ENCODE measurements at places on chromosomes 2 and 18.

DNA sequence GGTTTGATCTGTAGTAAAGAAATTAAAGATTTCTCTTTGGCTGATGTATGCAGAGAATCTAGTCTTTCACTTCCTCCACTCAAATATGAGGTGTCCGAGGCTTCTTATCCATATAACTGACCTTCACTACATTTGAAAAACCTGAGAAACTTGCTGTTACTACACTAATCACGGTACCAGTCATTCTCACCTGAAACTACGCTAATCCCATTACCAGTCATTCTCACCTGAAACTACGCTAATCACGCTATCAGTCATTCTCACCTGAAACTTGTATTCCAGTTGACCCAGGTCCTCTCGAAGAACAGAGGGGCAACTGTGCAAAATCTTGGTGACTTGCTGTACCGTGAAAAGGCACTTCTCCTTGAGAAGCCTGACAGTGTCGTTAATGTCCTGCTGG, 5.1 kb downstream of the MTERF4 start:
- DNase-seq, result no peak

- DNase-seq, result no peak
Measured at GRCh38 chr2:132811148-132811915, 141.3 kb upstream of the LYPD1 start.

GRCh38 chr2:37609782-37610181, 61.7 kb downstream of the CDC42EP3 start:
- no peak for DNase-seq

DNA sequence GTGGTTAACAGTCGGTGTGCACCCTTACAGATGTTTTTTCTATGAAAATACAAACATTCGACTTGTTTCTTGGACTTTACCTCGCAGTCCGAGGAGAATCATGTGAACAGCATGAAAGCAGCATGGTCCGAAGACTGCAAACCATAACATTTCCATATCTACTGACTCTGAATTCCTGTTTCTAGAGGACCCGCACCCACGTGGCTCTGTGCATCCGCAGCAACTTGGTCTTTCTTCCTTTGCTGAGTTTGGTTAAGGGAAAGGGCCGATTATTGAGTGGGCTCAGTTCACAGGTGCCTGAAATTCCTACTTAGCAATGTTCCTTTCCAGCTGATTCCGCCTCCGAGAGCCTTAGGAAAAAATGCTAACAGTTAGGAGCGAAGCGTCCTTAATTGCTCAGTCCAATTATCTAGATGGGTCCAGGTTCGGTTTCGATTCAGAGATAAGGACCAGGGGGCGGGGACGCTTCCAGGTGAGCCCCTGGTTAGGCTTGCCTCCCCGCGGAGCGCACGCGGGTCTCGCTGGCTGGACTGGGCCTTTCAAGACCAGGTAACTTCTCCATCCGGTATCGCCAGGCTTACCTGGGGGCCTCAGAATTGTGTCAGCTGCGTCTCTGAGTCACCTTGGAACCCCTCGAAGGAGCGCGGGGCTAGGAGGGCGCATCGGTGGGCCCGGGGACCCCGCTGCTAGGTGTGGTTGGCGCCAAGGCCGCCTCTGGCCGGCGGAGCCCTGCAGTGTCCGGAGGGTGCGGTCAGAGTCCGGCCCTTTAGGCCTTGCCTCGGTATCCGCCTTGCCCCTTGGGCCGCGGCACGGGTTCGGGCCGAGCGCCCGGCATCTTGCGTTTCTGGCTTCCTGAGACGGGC, 1.1 kb upstream of the B3GNT2 start:
- DNase-seq, result no peak

- DNase-seq, result no peak
Measured at GRCh38 chr2:240579071-240579762, 7.3 kb upstream of the CAPN10 start.

DNA sequence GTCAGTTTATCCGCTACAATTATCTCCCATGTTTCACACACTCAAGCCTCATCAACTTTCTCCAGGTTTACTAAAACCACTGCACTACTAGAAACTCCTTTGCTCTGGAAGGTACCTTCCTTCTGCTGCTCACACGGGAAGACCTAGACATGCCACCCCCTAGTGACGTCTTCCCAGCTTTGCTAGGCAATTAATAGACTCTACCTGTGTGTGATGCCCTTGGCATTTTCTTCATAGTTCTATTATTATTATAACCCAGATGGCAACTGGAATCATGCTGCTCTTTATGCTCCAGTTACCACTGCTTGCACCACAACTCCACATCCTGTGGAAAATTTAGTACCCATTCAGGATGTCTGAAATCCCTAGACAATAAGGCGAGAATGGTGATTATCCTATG, 42.4 kb downstream of the CACNB4 start:
- DNase-seq, result no peak

DNA sequence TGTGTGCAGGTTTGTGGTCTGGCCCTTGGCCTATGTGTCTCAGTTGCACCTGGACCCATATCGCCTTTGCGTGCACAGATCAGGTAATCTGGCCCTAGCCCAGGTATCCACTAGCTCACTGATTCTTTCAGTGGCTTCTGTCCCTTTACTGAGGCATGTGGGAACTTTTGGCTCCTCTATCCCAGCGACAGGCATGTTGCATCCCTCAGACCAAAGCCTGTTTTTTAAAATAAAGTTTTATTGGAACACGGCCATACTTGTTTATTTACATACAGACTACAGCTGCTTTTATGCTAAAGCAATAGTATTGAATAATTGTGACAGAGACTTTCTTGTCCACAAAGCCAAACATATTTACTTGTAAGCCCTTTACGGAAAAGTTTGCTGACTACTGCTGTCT, 39.9 kb upstream of the UPP2 start:
- no peak for DNase-seq

DNA sequence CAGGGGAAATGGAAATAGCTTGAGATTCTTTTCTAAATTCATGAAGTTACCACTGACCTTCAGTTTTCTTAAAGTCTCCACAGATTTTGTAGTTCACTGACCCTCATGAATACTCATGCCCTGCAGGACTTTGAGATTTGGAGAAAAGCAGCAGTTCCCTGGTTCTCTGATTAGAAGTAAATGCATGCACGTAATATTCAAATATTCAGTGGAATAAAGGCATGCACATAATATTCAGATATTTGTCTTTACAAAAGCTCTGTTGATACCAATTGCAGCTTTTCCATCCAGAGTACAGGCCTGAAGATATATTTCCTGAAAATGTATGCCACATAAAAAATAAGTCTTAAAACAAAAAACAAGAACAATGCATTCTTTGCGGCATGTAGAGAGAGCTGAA, 219.8 kb downstream of the ADCYAP1 start:
- DNase-seq, result no peak

DNA sequence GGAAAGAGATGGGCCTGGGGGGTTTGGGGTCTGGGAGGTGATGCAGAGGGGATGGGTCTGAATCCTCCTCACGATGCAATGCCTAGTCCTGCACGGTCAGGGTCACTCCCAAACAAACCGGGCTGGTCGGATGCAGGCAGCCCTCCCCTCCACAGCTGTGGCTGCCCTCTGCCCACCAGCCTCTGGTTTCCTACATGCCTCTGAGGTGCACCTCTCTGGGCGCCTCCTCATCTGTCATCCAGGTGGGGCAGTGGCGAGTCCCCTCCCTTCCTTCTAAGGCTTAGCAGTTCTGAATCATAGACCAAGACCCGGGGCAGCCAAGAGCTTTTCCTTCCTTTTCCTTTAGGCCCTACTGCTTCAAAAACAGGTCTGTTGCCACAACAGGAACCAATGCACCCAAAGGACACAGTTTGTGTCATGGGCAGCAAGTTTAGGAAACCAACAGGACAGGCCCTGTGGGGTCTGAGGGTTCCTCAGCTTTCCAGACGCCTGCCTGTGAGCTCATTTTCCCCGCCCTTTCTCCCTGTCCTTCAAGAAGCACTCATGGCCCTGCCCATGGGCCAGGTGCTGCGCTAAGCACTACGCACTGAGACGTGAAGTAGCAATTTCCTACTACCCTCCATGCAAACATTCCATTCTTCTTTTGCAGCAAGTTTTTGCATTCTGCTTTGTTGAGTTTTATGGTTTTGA, 6.5 kb upstream of the MAL start:
- DNase-seq, result no peak

DNA sequence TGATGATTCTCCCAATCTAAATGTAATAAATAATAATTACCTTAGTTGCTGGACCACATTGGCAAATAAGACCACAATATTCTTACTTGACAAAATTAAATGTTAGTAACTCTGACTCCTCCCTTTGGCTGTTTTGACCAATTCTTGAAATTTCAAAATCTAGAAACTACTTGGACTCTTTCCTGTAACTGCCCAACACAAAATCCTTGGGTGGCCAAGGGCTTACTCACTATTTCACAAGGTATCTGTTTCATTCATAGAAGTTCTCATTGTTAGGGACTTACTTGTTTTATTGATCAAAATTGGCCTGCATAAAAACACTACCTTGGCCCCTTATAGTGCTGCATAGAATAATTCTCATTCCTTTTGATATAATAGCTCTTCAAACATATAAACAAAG, 19.4 kb downstream of the CDH20 start:
- DNase-seq, result no peak

DNA sequence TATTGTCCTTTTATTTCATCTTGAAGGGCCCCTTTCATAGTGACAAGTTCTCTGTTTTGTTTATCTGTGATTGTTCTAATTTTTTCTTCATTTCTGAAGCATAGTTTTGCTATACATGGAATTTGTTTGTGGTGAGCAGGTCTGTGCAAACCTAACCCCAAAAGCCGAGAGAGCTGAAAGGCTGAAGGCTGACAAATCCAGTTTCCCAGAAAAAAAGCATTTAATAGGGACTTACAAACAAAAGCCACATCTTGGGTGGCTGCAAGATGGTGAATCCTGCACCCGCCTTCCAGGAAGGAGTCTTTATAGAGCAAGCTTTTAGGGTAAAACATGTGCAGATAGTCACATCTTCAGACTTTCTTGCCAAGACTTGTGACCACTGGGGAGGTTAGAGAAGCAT, 473.4 kb upstream of the TRIB2 start:
- no peak for DNase-seq

- no peak for DNase-seq
Measured at GRCh38 chr2:130764035-130764820, 8.9 kb downstream of the AMER3 start.

DNA sequence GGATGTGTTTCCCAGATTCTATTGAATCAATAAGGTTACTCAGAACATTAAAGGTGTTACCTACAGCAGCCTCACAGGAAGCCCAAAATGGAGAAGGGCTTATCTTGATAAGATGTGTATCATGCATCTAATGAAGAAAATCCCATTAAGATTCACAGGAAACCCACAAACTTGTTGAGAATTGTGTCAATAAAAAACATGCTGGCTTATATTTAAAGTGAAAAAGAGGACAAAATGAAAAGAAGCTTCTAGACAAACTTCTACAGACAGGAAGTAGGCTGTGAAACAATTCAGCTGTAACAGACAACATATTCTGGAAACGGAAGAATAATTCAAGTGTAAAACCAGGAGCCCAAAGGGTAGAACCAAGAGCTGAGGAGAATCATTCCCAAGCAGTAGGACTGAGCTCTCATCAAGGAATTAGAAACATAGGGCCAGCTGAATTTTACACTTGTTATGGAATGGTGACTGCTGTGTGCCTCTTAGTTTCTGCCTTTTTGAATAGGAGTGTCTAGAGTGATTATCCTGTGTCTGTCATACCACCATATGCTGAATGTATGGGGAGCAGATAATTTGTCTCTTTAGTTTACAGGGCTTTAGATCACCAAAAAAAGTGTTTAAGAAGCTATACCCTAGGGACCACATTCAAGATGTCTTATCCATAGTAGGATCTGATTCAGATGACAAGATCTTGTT, 9.6 kb downstream of the IMMT start:
- DNase-seq, result no peak

DNA sequence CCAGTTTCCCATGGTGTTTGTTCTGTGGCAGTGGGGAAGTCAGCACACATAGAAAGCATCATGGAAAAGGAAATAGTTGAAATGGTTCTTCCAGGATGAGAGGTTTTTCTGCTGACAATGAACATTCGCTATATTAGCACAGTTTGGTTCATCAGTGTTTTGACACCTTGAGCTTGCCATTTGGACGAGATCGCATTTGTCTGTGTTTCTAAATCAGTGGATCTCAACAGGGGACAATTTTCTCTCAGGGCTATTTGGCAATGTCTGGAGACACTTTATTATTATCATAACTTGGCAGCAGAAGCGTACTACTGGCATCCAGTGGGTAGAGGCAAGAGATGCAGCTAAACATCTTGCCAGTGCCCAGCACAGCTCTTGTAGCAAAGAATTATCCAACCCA, 74.6 kb downstream of the CD8B2 start:
- DNase-seq, result no peak

DNA sequence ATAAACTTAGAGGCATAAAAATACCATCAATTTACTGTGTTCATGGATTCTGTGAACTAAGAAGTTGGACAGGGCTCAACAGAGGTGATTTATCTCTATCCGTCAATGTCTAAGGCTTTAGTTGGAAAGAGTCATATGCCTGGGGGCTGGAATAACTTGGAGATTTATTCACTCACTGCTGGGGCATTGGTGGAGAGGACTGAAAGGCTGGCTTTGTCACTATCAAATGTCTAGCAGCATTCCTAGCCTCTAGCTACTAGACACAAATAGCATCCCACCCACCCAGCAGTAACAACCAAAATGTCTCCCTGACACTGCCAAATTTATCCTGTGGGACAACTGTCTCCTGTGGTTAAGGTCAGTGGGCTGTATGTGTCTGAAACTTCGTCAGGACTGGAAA, 71.0 kb downstream of the EVA1A start:
- no peak for DNase-seq

DNA sequence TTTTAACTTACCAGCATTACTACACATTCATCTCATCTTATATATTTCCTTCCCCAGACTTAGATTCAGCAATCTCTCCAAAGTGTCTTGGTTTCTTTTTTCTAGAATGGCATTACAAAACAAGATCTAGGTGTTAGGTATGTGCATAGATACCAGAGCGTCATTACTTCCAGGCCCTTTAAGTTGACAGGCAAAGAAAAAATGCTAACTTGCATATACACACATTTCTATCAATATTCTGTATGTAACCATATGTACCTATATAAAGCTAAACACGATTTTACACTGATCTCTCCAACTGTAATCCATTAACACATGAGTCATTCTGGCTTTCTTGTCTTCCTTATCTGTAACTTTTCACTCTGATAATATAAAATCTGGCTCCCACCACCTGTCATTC, 503.8 kb upstream of the NRXN1 start:
- DNase-seq, result no peak

GRCh38 chr2:173043897-173044519, 31.6 kb upstream of the MAP3K20 start:
- no peak for DNase-seq
